ENCODE measurements at places on chromosomes 2 and 18.

- DNase-seq, result no peak
Observed at GRCh38 chr2:223877721-223878410, 40.5 kb upstream of the AP1S3 start.

DNA sequence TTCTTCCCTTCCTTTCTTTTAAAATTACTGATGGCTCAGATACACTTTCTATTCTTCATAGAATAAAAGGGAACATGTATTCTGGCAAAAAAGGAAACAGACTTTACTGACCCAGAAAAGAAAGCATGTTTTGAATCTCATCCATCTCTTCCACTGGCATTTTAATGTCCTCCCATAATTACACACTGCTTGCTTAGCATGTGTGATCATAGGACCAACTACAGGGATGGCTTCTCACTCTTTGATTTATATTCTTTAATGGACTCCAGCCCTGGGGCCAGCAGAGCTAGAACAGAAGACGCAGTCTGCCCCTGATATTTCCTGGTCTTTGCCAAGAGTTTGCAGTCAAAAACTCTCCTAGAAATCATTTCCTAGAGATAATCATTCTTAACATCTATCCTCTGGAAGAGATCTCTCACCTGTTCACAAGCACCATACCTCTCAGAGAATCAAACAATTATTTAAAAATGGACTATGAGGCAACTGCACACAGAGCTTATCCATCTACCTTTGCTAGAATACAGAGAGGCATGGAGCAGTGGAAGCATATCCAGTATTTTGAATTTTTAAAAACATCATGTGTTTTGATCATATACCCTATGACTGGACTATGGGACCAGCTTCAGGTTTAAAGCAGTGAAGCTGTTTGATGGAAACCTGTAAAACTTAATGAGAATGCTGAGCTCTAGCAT is 429.1 kb downstream of the NRXN1 start:
- no peak for DNase-seq

DNA sequence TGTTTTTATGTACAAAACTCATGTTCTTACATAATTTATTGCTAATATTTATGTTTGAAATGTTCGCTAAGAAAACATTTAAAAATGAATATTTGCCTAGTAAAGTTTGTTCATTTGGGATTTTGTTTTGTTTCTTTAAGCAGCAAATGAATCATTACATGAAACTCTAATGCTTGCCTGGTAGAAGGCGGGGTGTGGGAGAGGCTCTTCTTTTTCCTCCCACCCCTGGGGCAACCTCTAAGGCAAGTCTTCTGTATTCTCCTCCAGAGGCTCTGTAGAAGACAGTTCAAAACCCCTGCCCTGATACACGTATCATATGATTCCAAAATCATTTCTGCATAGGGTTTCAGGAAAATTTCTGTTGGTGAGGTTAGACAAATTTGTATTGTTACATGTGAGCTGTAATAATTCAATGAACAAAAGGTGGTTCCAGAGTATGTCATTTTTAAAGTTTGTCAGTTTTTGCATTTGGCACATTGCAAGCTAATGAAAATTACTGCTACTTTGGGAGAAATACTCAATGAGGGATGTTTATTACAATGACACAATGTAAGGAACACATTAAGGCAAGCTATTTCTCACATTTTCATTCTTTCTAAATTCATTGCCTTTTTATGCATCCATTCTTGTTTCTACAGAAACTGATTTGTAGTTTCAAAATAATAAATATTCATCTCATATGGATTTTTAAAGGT is 302.3 kb upstream of the UBE2E3 start:
- no peak for DNase-seq

GRCh38 chr2:43221124-43221762 is 5.2 kb downstream of the ZFP36L2 start:
- DNase-seq, result peak; percentile 15

- DNase-seq, result no peak
Observed at GRCh38 chr2:170813611-170814532, 2.8 kb upstream of the GAD1 start.

DNA sequence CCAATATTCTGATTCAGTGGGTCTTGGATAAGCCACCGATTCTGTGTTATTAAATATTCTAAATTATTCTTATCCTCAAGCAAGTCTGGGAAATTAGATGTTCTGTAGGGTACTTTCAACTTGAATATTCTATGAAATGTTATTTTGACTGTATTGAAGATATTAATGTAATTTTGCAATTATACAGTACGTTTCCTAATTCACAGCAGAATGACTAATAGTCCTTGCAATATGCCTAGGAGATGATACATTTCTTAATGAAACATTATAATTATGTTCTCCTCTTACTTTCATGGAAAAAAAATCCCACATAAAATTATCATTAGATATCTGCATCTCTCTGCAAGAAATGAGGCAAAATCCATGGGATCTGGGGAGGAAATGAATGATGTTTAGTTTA is 46.2 kb upstream of the PLA2R1 start:
- DNase-seq, result no peak

- DNase-seq, result no peak
Observed at GRCh38 chr18:28164771-28165483, 12.0 kb downstream of the CDH2 start.

- DNase-seq, result no peak
Observed at GRCh38 chr2:239467956-239468490, 67.2 kb upstream of the HDAC4 start.

DNA sequence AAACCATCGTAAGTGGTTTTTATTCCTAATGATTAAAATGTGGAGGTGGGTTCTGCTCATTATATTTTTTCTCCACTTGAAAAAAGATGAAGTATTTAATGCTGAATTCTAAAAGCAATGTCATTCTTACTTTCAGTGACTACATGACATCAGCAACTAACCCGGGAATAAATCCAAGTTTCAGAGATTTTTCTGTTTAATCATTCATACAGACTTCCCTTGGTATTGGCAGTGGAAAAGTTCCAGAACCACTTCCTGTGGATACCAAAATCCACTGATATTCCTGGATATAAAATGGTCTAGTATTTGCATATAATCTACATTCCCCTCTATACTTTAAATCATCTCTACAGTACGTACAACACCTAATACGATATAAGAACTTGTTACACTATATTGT is 128.6 kb downstream of the ZNF532 start:
- DNase-seq, result no peak

- no peak for DNase-seq
Observed at GRCh38 chr2:30191819-30192271, 39.5 kb upstream of the LBH start.

Measured in activated T-helper 9 cell treated with anti-CD3 and anti-CD28 coated beads, Interleukin-2, amount 50 U/mL, for 16 hours (primary cell).